ENCODE measurements at places on chromosomes 11 and 22.

DNA sequence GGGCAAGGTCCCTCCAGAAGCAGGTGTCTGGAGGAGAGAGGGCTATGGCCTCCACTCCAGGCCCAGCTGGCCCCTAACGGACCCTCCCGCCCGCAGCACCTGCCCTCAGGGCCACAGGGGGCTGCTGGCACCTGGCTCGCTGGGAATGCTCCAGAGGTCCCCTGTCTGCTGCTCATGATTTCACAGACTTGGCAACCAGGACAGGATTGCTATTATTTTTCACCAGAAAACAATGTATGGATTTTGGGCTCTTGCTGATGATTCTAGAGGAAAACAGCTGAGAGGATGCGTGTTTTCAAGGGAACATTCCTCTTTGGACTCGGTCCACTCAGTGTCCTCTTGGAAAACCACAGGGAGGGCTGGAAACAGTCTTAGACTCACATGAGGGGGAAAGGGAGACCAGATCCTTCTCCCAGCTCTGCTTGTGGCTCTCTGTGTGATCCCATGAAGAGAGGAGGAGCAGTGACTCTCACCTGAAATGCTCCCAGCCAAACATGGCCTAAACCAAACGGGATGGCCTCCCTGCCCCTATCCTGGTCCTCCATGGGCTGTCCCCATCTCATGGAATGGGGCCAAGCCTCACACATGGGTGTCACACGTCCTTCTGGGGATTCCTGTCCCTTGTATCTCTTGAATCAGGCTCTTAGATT, 15.8 kb downstream of the MYEOV start:
- peak; percentile 41 for DNase-seq

DNA sequence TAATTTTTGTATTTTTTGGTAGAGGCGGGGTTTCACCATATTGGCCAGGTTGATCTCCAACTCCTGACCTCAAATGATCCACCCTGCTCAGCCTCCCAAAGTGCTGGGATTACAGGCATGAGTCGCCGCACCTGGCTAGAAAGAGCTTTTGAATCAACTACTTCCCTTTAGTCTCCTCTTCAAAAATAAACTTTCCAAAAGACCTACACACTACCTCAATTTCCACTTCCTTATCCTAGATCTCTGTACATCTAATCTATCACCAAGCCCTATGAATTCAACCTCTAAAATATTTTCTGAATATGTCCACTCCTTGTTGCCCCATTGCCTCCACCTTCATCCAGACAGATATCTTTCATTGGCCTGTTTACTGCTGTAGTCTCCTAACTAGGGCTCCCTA, 13.1 kb upstream of the DDX6 start:
- no peak for DNase-seq

GRCh38 chr11:122517403-122518379, 137.8 kb upstream of the UBASH3B start:
- DNase-seq: peak; percentile 19

DNA sequence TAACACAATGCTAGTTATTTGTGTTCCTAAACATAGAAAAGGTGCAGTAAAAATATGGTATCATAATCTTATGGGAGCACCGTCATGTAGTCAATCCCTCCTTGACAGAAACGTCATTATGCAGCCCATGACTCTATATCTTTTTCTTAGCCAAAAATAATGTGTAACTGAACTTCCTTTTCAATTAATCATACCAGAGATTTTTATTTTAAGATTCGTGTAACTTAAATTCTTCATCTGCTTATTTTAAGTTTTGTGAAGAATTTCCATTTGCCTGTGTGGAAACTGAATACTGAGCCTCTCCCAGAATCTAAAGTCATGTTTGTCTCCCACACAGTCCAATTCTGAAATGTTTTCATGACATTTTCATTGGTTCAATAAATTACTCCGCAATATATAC, 699.1 kb downstream of the KCNA4 start:
- DNase-seq: peak; percentile 80

GRCh38 chr11:406796-407650, 7.8 kb downstream of the SIGIRR start:
- peak; percentile 71 for DNase-seq

DNA sequence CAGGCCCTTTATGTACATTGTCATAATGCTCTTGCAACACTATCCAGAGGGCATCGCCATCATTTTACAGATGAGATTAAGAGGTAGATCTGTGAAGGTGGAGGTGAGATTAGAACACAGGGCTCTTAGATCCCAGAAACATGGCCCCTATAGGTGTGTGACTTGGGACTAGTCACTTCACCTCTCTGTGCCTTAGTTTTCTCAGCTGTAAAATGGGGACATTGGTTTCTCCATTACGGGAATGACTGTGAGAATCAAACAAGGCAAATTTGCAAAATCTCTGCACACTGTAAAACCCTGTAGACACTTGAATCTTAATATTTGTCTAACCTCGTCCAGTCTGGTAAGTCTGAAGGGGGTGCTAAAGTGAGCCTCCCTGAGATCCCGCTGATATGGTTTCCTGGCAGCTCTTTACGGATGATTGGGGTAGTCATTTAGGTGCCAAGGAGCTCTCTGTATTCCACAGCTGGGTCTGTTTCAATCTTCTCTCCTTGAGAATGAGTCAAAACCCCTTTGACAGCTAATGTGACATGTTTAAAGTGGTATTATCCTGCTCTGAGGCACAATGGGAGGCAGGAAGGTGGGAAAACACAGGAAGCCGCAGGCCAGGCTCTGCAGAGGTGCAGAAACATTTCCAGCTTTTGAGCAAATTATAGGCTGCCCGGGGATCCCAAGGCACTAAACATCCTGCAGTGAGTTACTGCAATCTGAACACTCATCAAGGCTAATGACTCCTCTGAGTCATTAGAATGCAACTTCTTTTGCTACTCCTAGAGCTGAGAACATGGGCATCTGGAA, 140.8 kb downstream of the CCDC81 start:
- DNase-seq: peak; percentile 93

DNA sequence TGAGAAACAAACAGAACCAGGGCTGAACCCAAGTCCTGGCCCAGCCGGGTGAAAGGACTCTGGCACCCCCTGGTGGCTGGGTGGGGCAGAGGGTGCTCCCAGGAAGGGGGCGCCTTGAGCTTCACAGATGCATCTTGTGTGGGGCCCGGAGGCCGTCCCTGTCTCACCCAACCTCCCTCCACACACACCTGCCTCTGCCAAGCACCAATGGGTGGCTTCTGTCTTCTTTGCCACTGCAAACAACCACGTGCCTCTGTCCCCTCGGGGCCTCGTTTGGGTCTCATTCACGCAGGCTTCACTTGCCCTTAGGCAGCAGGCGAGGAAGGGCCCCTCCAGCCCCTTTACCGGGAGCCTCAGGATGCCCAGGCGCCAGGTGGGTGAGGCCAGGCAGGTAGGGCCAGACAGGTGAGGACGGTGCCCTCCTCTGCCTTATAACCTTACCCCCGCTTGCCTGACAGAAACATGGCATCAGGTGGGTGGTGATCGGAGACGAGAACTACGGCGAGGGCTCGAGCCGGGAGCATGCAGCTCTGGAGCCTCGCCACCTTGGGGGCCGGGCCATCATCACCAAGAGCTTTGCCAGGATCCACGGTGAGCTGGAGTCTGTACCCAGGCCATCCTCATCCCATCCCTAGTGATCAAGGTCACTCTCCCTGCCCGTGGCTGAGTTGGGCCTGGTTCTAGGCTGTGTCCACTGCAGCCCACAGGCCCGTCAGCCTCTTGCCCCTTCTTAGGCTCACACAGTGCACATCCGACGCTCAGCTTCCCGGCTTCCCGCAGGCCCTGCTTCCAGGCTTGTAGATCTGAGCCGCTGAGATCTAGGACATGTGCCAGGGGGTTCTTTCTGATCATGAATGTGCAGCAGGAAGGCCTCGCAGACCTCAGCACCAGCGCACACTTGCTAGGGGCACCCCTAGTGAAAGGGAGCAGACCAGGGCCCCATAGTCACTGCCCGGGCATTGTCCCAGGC, 17.2 kb downstream of the POLR3H start:
- DNase-seq: no peak

All from fibroblast of lung (primary cell).